ENCODE measurements at places on chromosomes 5 and 9.

GRCh38 chr5:123696921-123697341 is 185.0 kb downstream of the CSNK1G3 start:
- no peak for DNase-seq

DNA sequence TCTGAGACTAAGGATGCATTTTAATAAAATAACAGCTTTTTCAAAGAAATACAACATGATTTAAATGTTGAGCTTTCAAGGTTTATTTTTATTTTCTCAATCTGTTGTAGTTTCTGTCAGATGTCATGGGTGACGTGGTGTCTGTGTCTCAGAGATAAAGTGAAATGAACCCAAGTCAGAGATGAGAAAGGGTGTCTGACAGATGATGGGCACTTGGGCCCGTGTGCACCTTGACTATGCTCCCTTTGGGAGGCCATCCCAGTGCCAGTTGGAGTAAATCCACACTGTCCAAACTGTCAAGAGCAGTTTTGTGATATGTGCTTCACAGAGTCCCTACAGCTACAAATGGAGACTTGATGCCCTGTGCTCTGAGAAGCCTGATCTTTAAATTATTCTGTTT is 536.9 kb upstream of the FAM174A start:
- no peak for DNase-seq

- no peak for DNase-seq
Measured at GRCh38 chr5:56025151-56025885, 30.6 kb upstream of the IL6ST start.

- DNase-seq, result no peak
Measured at GRCh38 chr5:141003791-141004611, 37.7 kb downstream of the PCDHAC2 start.

GRCh38 chr9:88691091-88691490 is 156.1 kb downstream of the NXNL2 start:
- DNase-seq, result no peak

Data from AG09319 (cell line).